HuH-7 (cell line): ENCODE measurements at places on chromosomes 5 and 9.

DNA sequence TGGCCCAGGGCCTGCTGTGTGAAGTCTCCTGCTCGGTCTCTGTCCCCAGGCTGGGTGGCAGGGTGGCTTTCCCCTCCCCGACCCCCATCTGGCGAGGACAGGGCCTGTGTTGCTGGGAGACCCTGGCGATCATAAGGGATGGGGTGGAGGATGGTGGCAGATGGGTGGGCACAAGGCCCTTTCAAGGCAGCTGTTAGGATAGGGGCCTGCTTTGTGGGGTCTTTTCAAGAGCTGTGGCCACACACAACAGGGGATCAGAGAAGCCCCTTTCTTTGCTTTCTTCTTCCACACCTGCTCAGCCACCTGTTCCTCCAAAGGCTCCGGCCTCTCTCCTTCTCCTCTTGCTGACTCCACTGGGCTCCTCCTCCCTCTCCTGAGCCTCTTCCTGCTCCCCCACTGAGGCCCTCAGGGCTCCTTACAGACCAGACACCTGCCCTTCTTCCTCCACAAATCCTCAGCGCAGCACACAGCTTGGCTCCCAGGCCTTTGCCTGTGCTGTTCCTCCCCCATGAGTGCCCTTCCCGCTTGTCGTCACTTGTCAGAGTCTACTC lies 15.0 kb upstream of the NEURL1B start:
- DNase-seq = no peak

- no peak for DNase-seq
Observed at GRCh38 chr5:102223542-102224477, 72.3 kb downstream of the SLCO4C1 start.

DNA sequence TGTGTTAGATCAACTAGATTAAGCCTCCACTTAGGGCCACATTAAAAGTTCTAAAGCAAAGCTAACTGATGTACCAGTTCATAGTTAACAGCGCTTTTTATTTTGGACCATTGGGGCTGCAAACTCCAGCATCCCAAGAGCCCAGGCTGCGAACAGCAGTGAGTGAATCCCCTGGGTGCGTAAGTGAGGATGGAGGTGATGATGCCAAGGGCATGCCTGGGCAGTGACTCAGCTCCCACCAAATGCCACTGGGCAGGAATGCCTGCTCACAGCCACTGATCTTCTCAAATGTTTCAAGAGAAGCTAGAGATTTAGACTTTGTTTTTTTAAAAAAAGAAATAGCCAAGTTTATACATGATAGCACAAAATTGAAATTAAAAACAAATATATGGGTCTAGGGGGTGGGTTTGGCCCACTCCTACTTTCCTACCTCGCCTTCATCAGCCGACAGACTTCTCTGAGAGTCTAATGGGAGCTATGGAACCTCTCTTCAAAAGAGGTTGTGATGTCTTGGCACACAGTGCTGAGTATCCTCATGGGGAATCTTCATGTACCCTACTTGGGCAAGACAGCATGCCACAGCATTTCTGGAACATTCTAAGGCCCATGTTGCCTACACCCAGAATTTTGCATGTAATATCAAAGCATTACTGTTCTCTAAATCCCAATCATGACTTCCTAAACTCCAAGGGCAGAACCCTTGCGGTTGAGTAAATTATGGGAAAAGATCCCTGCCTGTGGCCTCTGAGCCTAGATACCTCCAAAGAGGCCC lies 398.1 kb downstream of the EBF1 start:
- DNase-seq = no peak

- peak; percentile 13 for DNase-seq
Observed at GRCh38 chr9:106892632-106893031, 29.7 kb downstream of the ZNF462 start.

DNA sequence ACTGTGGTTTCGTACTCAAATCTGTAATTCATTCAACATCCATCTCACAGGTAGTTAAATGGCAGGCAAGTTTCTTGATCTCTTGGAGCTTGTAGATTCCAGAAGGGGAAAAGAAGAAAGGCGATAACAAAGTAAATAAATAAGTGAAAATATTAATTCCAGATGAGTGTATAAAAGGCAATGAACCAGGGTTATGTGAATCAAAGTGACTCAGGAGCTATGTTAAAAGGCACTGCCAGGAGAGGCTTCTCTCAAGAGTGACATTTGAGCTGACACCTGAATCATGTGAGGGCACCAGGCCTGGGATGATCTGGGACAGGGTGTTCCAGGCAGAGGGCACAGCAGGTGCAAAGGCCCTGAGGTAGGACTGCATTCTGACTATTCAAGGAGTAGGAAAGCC lies 45.0 kb downstream of the DOCK2 start:
- no peak for DNase-seq

DNA sequence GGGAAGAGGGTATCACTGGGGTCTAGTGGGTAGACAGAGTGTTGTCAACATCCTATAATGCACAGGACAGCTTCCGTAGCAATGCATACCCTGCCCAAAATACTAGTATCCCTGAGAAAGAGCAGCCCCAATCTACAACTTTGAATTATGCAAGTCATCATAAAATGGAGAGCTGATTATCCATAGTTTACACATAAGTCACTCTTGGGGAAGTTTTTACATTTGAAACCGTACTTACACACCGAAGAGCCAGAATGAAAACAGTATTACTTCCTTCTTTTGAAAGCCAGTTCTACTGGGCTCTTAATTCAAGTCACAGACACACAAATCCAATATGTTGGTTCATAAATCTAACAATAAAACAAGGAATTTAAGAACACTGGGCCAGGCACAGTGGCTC lies 21.6 kb downstream of the RNF145 start:
- DNase-seq = no peak

GRCh38 chr5:145245354-145245753 lies 589.8 kb downstream of the PRELID2 start:
- no peak for DNase-seq

DNA sequence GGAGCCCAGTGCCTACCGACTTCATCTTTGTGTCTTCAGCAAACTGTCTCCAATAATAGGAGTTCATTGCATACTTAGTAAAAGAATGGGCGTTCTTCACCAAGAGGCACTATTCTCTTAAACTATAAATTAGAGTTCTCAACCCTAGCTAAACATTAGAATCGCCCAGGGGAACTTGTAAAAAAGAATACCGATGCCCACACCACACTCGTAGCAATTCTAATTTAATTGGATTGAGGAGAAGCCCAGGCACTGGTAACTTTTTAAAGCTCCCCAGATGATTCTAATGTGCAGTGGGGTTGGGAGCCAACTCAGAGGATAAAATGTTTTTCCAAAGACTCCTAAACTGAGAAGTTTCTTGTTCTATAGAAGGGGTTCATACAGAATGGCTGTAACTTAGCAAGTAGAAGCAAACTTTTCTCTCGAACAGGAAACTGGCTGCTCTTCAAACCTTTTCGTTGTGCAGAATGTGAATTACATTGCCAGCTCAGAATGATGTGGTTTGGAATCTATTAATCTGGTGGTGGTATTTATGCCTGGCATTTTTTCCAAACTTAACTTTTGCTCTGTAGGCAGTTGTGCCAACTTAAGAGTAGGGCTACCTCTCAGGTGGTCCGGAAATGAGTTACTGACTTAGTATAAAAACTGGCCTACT lies 26.4 kb upstream of the NFIB start:
- no peak for DNase-seq

GRCh38 chr5:6606884-6607558 lies 25.8 kb downstream of the NSUN2 start:
- no peak for DNase-seq

GRCh38 chr5:125376059-125376641 lies 629.7 kb upstream of the ZNF608 start:
- no peak for DNase-seq

DNA sequence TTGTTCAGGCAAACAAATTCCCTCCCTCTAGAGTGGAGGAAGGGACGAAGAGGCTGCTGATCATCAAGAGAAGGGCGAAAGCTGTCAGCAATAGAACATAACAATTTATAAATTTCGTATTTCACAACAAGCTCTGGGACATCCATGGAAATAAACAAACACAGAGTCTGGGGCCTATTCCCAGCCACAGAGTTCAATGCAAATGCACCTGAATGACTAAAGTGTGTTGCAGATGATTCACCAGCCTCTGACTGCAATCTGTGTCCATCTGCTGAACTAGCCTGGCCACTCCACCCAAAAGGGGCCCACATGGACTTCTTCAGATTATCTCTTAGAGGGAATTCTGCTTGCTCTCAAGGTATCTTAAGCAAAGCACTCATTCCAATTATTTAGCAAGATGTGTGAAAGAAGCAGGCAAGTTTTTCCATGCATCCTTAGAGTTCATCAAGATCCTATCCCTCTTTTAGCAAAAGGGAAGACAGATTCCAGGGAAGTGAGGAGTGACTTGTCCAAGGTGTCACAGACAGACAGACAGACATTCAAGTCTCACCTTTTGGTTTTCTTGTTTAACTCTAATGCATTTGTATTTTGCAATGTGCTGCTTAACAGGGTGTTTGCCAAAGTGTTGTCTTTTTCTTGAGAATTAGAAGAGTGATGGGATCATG lies 307.8 kb upstream of the PAPPA start:
- DNase-seq = no peak

DNA sequence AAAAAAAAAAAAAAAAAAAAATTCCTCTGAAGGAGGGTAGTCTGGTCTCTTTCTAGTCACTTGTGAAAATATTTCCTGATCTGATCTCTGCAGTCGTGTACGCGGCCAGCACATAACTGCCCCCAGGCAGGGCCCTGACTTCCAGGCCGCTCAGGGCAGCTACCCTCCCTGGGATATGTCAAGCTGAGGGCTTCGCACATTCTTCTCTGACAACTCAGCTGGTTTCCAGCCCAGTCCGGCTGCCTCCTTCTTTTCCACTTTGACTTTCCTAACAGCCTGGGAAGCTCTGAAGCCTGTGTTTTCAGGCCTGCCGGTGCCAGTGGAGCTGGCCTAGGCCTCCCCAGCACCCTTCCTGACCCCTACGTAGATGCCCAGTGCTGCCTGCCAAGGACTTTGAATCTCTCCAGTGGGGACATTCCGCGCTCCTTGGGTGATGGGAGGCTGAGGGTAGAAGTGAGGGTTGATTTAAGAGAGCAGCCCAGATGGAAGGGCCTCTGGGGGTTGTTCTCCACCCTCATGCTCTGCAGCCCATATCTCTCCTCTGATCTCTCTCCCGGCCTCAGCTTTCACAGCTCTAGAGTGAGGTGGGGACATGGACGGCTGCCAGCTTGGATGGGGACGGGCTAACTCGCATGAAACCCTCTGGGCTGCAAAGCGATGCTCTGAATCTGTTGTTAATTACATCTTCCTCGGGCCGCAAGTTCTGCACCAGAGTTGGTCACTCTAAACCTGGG lies 20.7 kb downstream of the COL5A1 start:
- no peak for DNase-seq

- DNase-seq = no peak
Observed at GRCh38 chr5:30880514-30880913, 313.0 kb upstream of the CDH6 start.

DNA sequence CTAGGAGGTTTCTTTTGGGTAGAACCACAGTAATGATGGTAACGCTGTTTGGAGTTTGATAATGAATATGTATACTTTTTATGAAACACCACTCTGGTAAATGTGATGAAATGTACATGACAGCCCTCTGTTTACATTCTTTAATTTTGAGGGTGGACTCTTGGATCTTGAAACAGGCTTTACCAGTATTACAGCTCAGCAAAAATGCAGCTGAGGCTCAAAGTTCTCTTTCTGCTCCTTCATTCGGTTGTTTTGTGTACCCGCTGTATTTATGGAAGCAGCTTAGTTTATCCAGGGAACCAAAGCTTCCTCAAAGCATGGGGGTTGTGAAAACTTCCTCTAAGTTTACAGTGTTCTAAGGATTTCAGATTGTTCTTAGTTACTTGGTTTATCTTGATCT lies 11.1 kb downstream of the GAPVD1 start:
- no peak for DNase-seq

DNA sequence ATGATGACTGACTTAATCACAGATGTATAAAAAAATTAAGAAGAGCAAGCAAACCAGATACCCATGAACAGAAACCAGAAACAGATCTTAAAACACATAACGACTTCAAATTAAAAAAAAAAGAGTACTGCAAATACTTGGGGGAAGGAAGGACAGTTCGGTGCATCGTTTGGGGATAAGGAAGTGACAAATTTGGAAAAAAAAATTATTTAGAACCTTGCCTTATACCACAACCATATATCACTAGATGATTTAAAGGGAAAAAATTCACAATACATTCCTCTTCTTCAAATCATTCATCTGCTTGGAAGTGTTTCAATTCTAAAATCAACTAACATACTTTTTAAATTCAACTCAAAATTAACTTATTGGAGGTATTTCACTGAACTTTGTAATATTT lies 1038.6 kb upstream of the DMAC1 start:
- no peak for DNase-seq

DNA sequence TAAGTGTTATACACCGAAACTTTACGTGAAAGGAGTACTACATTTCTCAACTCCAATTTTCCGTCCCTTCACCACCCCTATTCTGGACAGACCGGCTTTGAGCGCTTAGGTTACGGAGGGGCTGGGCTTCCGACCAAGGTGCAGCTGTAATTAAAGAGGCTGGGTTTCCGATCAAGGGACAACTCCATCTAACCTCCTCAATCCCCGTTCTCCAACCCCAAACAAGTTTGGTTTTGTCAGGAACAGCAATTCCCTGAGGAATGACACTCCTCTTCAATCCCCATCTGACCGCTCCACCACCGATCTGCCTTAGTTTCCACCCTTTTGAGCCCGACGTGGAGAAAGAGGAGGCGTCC lies 577 bp downstream of the TUT7 start:
- DNase-seq = no peak
